Upper lobe of left lung (tissue), 6 donors: ENCODE measurements at places on chromosomes 6 and 20. TPM values are rescaled to one million over a fixed set of nuclear protein-coding genes. Genes with fewer than 3 reads are reported as not detected.

DNA sequence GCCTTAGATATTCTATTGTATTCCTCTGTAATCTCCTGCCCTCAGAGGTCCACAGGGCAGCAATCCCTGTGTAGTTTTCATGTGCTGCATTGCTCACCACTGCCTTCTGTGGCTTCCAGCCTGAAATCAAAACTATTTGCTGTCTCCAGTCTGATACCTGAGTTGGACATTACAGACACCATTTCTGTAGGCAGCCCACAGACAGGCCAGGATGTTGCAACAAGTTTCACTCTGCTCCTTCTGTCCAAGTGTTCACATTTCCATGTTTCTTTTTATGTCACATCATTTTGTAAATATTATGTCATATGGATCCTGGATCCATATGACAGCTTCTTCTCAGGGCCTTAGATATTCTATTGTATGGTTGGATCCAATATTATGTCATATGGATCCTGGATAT is 21.7 kb downstream of the ECI2 start:
- H3K36me3 ChIP-seq = peaks cover 37% of the 10 kb centered on the region
- H3K4me3 ChIP-seq = no peak overlapping the region
- no peaks in the 10 kb centered on the region for H3K4me1 ChIP-seq
- no peaks in the 10 kb centered on the region for H3K27me3 ChIP-seq
- no peak overlapping the region for H3K27ac ChIP-seq

- peak overlapping the region; percentile 71 for H3K27ac ChIP-seq
- H3K4me1 ChIP-seq = peaks cover 6% of the 10 kb centered on the region
- H3K4me3 ChIP-seq = peak overlapping the region; percentile 68
- no peaks in the 10 kb centered on the region for H3K27me3 ChIP-seq
Measured at GRCh38 chr6:143536866-143537691, 25.6 kb upstream of the FUCA2 start.

DNA sequence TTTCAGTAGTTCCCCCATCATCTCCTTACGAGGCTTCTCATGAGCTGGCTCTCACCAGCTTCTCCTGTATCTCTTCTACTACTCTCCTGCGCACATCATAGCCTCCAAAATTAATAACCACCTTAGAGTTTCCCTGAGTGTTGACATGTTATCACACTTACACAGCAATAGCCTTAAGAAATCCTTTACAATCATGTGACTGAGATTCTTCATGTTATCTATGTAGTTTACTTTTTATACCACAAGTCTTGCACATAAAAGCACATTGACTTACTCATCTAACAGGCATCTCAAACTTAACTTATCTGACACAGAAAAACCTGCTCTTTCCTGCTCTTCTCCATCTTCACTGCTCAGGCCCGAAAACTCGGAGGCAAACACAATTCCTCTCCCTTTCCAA is 103.7 kb upstream of the TAB2 start:
- H3K27ac ChIP-seq = no peak overlapping the region
- DNase-seq = no peak
- no peak overlapping the region for H3K4me3 ChIP-seq
- no peaks in the 10 kb centered on the region for H3K27me3 ChIP-seq

Gene BCL2L1
- 131 TPM for total RNA-seq
